Right ventricle myocardium superior (tissue), 1 donor: ENCODE measurements at places on chromosomes 3 and 15. TPM values are rescaled to one million over a fixed set of nuclear protein-coding genes. Genes with fewer than 3 reads are reported as not detected.

Gene SEMA3G
- total RNA-seq: 10.4 TPM

Gene GNAT1
- total RNA-seq: not detected

DNA sequence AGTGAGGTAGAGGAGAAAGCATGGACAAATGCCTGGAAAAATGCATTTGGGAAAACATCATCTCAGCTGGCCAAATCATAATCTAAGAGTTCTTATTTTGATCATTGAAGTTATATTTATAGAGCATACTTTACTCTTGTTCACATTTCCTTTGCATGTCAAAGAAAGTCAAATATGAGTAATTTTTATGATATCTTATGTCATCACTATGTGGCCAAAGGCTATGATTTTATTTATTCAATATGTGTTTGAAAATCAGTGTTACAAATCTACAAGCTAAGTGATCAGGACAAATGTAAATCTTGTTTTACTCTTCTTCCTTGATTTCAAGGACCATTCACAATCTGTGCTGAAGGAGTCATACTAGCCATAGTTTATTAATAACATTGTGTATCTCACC lies 237.2 kb upstream of the DPH6 start:
- DNase-seq: no peak

DNA sequence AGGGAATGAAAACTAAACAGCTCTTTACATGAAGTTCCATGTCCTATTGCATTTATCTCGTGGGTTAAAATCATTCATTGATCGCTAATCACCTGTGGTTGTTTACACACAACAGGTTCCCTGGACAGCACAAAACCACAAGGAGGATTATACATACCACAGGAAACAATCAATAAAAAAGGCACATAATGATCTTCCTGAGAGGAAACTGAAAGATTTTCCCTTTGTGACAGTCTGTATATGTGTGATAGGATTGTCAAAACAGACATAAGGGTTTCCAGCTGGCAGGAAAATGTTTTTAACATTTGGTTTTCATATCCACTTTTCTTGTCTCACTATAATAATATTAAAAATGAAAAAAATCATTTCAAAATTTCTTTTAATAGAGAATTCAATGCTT lies 541.8 kb downstream of the NLGN1 start:
- no peak for DNase-seq

GRCh38 chr3:194184801-194185200 lies 48.9 kb downstream of the HES1 start:
- DNase-seq: no peak

DNA sequence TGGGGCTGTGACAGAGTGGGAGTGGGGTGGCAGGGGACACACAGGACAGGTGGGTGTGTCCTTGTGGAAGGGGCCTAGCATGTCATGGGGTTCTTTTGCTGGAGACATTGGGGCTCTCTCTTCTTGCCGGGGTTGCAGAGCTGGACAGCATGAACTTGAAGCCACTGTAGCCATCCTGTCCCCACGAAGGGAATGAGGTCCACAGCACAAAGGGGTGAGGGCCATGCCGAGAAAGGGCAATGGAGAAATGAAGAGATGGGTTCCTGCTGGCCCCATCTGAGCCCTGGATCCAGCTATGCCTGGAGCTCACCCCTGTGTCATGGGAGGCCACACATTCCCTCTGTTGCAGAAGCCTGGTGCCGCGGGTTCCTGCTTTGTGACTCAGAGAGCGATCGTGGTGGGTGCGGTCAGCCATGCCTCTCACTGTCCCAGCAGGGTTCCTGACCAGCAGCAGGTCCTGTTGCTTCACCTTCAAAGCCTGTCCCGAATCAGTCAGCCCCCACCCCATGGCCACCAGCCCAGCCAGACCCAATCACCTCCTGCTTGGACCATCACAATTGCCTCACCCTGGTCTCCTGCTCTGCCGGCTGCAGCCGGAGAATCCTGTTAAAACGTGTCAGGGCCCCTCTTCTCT lies 50.0 kb downstream of the DNAJB8 start:
- no peak for DNase-seq

- no peak for DNase-seq
Observed at GRCh38 chr3:107945417-107946094, 145.3 kb downstream of the CD47 start.
